ENCODE measurements at places on chromosomes 6 and 20.

- no peak for DNase-seq
These were observed 37.5 kb upstream of the PDE7B start for GRCh38 chr6:135814043-135814442.

- peak; percentile 5 for DNase-seq
These were observed 67.4 kb downstream of the ALDH8A1 start for GRCh38 chr6:134882426-134883038.

DNA sequence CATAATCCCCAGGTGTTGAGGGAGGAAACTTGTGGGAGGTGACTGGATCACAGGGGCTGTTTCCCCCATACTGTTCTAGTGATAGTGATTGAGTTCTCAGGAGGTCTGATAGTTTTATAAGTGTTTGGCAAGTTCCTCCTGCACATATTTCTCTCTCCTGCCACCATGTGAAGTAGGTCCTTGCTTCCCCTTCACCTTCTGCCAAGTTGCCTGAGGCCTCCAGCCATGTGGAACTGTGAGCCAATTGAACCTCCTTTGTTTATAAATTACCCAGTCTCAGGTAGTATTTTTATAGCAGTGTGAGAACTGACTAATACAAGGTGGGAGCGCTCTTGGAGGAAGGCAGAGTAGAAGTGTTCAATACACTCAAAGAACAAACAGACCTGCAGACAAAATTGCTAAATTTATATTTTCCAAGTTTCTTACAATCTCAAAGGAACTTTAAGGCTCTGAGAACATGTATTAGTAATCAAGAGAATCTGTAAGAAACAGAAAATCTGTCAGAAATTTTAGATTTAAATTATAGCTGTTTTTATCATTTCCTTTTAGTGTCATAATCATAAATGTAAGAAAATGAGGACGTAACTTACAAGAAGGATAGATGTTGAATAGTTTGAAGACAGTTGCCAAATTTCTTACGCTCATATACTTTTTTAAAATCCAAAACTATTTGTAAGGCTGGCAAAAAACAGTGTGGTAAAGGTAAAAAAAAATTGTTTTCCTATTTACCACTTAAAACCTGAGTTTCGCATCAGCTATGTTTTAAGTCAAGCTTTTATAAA is 77.7 kb downstream of the ASCC3 start:
- no peak for DNase-seq

DNA sequence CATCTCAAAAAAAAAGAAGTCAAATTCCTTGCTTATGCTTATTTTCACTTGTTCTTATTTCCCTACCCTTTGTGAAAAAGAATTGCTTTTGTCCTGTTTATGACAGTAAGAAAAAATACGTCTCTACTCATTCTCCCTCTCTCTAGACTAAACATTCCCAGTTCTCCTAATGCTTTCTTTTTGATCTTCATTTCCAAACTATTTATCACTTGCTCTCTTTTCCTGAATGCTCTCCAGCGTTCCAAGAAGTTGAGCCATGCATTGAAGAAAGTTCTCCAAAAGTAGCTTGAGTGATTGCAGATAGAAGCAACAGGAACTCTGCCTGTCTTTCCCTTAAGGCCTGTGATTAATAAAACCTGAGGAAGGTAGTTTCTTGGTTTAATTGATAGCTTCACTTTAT is 53.1 kb upstream of the TMEM170B start:
- no peak for DNase-seq

DNA sequence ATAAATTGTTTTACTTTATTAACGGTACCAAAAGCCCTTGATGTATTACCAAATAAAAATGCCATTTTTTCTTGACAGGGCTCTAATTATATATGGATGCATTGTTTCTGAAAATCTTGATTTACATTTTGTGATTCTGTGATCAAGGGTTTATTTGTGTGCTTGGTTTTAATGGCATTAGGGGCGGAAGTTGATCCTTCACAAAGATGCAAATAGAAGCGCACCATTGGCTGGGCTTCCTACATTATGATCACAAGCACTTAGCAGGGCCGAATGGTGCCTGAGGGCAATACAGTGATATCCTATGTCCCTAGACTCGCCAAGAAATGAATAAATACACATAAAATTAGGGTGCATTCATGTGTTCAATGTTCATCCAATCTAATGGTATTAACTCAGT is 172.9 kb upstream of the UST start:
- DNase-seq = no peak

DNA sequence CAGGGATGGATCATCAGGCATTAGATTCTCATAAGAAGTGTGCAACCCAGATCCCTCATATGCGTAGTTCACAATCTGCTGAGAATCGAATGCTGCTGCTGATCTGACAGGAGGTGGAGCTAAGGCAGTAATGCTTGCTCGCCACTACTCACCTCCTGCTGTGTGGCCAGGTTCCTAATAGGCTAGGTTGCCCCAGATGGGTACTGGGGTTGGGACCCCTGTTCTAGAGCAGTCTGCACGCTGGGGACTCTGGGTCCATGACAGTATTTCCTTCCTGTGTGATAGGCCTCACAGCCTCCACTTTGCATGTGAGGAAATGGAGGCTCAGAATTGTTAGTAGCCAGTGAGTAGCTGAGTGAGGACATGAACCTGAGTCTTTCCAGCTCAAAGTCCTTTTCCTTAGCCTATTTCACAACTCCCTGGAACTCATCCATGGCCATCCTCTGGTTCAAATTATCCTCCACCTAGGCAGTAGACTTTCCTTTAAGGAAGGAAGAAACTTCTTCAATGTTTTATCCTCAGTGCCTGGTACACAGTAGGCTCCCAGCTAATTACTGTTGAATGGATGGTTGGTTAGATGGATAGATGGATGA is 117.2 kb downstream of the SYCP2 start:
- no peak for DNase-seq

- DNase-seq = no peak
These were observed 845 bp upstream of the DST start for GRCh38 chr6:56643379-56644089.

GRCh38 chr6:166203003-166203640 is 35.5 kb upstream of the TBXT start:
- DNase-seq = no peak

DNA sequence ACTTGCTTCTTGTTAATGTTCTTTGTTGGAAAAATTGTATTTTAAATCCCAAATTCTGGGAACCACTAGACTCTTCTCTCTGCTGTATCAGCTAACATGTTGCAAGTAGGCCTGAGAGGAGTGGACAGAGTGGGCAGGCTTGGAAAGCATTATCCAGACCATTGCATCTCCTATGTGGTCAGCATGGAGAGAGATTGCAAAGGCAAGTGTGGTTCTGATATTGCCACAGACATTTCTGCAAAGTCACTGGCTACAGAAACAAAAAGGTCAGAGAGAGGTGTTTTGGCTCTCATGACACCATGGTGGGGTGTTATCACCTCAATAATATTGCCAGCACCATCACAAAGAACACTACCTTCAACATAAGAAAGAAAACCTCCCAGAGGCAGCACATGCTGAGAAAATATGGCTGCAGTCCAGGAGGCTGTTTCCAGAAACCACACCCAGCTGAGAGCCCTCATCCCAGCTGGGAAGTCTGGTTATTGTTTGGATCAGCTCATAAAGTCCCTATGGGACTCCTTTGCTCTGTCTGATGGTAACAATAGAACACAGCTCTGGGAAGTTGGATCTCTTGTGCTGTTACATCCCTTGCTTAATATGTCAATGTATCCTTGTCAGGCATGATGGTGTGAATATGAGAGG is 78.2 kb upstream of the TBX18 start:
- no peak for DNase-seq

DNA sequence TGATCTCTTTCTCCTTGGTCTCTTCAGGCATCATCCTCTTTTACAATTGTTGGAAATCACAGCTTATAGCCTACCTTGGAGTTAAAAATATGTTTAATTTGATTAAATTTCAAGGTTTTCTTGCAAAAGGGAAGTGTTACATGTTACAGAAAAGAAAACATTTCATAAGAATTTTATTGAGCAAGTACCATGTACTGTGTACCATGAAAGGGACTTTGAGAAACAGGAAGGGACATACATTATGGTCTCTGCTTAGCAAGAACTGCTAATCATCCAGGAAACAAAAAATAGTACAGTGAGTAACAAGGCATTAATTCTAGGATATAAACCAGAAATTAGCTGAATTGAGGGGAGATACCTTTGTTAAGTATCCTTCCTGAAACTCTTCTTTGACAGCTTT is 145.3 kb upstream of the SPACA1 start:
- no peak for DNase-seq

DNA sequence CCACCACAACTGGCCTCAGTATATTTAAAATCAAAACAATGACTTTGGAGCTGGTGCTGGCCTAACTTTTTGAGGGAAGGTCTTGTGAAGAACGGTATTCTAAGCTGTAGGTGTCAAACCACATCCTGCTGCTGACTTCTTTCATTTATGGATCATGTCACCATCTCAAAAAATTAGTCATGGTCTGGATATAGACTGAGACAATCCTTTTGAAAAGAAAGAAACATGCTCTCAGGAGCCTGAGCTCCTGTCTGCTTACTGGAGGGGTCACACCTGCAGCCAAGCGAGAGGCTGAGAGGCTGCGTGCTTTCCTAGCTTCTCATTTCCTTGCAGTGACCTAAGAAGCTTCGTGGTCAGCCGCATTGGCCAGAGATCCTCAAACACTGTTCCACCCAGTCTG is 55.2 kb downstream of the TIAM2 start:
- no peak for DNase-seq

- no peak for DNase-seq
These were observed 118.2 kb downstream of the PTCHD4 start for GRCh38 chr6:47992809-47993208.

- DNase-seq = no peak
These were observed 213.0 kb upstream of the CITED2 start for GRCh38 chr6:139587469-139587868.

- no peak for DNase-seq
These were observed 5.7 kb downstream of the ARHGAP40 start for GRCh38 chr20:38607351-38607750.

DNA sequence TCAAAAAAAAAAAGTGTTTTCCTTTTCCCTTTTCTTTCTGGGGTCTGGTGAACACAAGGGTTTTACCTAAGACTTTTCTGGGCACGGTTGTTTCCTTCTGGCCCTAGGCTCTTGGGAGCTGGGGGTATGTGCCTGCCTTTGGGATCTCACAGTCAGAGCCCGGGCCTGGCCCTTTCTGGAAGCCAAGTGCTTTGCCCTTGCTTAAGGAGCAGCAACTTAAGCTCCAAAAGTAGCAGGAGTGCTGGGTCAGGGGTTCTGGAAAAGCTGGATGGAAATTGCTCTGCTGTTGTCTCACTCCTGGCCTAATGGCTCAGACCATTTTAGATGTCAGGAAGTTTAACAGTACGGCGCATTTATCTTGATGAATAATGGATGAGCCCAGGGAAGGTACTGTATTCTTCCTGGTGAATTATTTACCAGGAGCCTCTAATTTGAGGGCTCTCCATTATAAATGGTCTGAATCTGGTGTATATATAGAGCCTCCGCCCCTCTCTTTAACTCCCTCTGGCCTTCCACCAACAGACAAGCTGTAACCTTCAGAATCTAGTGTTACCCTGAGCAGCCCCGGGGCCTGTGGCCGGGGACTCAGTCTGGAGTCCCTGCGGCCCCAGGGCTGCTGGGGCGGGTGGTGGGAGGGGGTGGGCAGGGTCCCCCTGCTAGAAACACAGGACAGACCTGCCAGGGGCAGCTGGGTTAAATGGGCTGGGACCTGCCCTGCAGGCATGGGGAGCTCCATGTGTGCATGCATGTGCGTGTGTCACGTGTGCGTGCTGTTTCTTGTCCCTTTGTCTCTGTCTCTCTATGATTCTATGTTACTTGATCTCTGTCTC is 37.5 kb downstream of the PTK7 start:
- no peak for DNase-seq

DNA sequence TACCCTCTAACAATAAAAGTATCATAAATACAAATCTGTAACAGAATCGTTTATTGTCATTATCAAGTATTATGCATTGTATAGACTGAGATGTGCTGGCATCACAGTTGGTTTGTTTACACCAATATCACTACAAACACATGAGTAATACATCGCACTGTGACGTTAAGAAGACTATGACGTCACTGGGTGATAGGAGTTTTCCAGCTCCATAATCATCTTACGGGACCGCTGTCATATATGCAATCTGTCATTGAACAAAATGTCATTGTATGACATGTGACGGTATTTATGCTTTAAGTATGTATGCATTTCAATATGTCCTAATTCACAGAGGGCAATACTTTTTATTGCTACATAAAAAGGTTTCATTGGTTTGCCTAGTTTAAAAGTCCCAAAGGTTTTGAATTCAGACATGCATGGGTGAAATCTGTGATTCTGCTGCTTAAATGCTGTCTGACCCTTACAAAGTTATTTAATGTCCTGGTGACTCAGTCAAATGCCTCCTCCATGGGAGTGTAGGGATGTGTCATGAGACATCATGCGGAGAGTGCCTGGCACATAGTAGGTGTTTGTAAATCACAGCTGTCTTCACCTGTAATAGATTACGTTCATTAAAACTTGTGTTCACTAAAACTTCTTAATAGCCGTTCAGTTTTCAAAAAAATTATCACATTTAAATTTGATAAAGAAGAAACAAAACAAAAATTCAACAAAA is 160.7 kb upstream of the PDE10A start:
- no peak for DNase-seq

DNA sequence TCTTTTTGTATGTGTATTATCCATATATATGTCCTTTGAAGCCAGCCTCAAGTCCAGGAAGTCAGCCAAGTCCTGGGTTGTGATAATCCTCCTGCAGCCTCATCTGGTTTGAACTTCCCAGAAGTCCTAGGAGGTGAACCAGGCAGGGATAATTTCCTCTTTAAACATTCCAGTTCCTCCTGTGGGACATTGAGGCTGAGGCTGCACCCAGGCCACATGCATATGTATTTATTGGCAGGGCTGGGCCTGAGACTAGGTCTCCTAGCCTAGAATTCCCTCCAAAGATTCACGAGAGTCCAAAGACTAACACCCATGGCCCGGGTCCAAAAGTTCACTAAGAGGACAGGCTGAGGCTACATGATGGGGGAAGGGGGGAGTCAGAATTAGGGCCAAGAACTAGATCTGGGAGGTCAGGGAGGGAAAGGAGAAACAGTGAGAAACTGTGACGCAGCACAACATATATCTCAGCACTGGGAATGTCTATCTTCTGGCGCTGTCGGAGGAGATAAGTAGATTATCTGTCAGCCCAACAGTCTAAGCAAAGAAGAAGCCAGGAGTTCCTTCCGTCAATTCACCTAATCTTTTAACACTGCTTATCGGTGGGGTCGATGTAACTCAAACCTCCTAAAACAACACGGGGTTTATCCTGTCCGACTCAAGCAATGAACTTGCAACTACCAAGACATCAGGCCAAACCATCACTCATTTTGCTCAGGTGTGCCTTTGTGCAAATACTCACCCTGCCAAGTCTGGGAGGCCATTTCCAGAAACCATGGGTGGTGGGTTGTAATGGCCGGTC is 43.3 kb downstream of the SNX5 start:
- DNase-seq = no peak

DNA sequence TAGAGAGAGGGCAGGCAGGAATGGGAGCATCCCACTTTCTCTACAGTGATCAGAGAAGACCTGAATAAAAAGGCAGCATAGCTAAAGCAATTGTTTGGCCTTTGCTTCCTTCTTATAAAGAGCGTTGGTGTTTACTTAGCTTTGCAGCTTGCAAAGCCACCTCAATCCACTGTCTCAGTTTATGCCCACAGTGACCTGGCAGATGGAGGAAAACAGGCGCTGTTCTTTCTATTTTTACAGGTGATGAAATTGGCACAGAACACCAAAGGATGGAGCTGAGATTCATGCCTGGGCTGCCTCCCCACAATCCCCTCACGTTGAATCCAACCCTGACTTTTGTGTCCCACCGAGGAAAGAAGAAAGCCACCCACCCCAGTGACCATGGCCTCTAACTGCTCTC is 130.5 kb downstream of the TTLL2 start:
- no peak for DNase-seq

GRCh38 chr20:62831854-62832211 is 15.0 kb downstream of the COL9A3 start:
- DNase-seq = no peak
